Stimulated activated memory B cell treated with anti-CD40 and anti-IgM and Interleukin-4, amounts not matched to agents 10 μg/mL and 1 μg/mL and 100 μg/mL, for 72 hours (primary cell): ENCODE measurements at places on chromosomes 7 and 10.

DNA sequence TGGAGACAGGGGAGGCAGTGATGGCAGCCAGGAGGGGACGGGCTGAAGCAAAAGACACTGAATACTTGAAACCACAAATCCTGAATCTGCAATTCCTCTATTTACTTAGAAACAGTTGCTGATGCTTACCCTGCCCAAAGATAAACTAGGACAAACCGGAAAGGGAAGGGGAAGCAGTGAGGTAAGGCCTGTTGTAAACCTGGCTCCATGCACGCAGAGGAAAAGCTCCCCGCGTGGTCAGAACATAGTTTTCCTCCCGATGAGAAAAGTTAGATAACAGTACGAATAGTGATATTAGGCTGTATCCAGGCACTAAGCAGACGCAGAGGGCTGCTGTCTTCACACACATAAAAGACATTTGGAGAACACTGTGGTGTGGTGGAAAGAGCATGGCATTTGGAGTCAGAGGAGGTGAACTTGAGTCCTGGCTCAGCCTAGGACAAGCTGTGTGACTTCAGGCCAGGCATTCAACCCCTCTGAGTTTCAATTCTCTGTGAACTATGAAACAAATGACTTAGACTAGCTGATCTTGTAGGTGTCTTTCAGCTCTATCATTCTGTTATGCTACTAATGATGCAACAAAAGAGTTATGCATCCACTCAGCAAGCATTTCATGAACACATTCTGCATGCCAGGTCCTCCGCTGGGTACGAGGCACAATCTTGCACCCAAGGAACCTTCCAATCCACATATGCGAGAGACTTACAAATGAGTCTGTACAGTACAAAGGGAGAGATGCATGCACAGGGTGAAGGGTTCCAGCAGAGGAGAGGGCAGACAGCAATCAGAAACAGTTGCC lies 80.9 kb downstream of the SORBS1 start:
- no peak for ATAC-seq

- ATAC-seq: no peak
These were observed 928 bp upstream of the CSTF2T start for GRCh38 chr10:51700228-51700817.

- ATAC-seq: no peak
These were observed 1.3 kb downstream of the PCBD1 start for GRCh38 chr10:70886921-70887665.

- ATAC-seq: no peak
These were observed 21.8 kb downstream of the ITPRIP start for GRCh38 chr10:104316321-104317099.

GRCh38 chr7:24784277-24784676 lies 27.0 kb upstream of the GSDME start:
- ATAC-seq: no peak

GRCh38 chr10:122085423-122085911 lies 96.5 kb downstream of the TACC2 start:
- no peak for ATAC-seq

DNA sequence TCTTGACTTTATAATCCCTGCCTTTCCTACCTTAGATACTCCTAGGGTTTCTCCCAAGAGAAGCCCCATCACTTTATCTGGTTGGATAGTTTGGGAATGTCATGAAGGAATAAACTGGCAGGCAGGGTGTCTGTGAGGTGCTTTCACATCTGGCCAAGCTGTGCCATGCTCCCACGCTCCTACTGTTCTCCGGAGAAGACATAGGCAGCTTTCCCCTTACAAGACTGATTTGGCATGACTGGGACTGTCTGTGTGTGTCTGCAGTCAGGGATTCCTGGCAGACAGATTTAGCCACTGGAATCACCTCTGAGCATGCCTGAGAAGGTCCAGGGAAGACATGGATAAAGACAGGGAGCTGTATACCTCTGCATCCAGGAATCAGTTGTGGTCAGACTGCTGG lies 45.3 kb downstream of the HK1 start:
- ATAC-seq: no peak

DNA sequence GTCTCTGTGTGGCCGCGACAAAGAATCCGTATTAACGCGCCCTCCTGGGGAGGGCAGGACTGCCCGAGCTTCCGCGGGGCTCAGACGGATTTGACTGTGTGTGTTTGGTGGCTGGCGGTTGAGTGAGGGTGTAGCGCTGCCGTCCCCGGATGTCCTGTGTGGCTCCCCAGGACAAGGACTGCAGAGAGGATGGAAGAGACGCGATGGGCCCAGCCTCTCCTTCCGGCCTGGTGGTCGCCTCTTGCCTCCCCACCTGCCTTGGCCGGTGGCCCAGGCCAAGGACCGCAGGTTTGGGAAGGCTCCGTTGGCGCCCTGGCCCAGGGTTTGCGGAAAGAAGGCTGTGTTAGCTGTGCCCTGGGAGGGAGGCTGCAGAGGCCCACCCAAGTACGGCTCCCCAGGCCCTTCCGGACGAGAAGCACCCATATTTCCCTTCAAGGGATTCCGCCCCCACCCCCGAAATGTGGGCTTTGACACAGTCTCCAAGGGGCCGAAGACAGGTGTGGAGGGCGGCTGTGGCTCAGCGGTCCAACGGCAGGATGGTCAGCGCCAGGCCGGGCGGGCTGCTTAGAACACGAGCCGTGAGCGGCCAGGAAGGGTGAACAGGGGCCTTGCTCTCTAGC lies 2.3 kb downstream of the UNCX start:
- ATAC-seq: no peak

- no peak for ATAC-seq
These were observed 46.2 kb downstream of the CPVL start for GRCh38 chr7:29099896-29100847.
